ENCODE measurements at places on chromosomes 6 and 20.

GRCh38 chr20:4038047-4038459 is 22.7 kb upstream of the RNF24 start:
- DNase-seq: no peak

DNA sequence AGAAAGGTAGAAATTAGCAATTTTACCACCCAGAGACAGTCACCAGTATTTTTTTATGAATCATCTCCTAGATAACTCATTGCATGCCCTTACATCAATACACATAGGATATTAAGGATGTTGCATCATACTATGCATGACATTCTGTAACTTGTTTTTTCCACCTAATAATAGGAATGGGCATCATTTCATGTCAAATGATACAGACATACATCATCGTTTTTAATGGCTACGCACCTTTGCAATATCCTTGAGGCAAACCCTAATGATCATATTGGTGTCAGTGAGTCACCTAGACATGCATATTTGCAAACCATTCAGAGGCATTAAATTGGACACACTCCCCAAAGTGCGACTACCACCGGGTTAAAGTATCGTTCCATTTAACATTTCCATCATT is 309.7 kb upstream of the AGPAT4 start:
- DNase-seq: no peak

DNA sequence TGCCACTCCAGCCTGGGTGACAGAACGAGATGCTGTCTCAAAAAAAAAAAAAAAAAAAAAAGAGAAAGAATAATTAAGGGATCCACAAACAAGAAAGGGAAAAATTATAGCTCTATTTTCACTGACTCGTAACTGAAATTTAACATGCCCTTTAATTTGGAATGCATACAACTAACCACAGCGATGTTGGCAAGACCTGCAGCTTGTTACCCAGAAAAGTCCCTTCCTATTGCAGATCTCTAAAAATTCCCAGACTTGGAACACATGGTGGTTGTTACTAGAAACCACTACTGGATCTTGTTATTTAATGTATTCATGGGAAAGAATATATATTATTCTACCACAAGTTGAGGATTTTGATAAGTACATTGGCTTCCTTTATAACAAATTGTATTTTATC is 27.8 kb upstream of the SMIM28 start:
- DNase-seq: no peak

DNA sequence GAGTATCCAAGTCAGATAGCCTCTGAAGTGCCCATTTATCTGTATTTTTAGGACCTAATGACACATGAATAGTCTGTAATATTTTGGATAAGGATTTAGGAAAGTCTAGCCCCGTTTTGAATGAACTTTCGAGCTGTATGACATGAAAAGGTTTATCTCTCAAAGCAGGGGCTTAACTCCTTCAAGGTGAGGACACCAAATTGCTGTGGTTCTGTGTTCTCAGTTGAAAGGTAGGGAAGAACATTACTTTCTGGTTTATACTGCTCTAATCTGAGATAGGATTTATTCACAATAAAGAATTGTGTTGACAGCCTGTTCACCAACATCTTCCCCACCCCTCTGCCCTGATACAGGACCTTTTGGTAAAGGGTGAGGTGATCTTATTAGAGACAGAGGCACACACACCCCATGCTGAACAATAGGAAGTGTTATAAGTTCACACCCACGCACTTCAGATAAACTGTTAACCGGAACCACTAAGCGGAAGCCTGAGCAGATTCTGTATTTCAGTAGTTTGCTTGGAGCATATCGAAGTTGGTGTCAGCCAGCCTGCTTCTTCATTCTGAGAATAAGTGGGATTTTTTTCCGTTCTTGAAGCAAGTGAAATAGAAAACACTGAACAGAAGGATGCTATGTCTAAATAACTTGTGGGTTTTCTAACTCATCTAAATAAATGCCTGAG is 223.3 kb downstream of the TMEM242 start:
- DNase-seq: peak; percentile 65

DNA sequence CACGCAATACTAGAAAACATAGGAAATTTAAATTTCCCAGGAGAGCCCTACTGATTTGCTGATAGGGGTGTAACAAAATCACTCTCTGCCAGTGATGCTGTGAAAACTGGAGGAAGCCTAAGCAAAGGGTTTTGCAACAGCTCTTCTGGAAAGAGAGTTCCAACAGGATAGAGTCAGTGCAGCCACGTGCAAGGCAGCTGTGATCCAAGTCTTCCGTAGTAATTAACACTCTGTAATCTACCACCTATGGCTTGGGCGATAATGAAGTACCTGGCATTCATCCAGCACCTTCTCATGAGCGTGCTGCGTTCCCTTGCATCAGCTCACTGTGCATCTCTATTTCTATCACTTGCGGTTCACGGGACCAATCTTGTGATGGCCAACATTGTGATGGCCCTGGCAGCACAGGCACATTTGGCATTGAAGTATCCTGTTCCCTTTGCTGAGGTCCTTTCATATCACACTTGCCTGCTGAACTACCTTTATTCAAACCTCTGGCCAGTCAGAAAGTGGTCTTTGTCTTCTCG is 48.2 kb downstream of the IRF4 start:
- DNase-seq: no peak

DNA sequence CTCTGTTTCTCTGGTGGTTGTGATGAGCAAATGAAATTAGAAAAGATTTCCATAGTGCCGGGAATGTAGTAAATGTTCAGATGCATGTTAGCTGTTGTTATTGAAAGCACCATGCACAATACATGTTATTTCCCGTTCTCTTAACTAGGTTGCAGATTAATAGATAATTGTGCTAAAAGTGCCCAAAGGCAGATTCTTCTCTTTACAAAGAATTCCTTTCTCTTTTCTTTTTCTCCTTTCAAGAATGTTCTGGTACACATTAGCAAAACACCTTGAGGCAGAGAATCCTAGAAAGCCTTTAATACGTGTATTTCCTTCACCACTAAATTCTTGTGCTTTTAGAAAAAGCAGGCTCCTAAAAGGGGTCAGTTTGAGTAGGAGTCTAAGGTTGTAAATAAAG is 121.1 kb upstream of the ASF1A start:
- DNase-seq: no peak

- DNase-seq: no peak
Observed at GRCh38 chr6:155085582-155086257, 90.6 kb downstream of the TIAM2 start.

- DNase-seq: no peak
Observed at GRCh38 chr6:73509851-73510250, 11.0 kb downstream of the EEF1A1 start.

GRCh38 chr6:78611886-78612480 is 255.4 kb upstream of the IRAK1BP1 start:
- DNase-seq: peak; percentile 40

GRCh38 chr6:40511884-40512283 is 75.3 kb downstream of the LRFN2 start:
- DNase-seq: no peak

DNA sequence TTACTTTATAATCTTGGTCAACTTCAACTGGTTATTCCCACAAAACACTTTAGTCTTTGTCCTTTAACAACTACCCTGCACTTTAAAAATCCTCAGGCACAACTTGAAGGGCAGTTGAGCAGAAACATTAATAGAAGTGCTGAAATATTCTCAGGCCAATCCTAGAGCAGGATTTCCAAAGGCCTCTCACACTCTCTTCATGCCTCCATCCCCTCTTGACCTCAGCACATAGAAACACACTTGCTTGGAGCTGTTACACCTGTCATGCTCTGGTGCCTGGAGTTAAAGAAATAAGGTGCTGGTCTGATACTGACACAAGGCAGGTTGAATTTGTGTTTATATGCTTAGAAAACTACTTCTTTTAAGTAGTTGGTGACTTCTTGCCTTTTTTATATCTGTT is 618.8 kb upstream of the POU3F2 start:
- DNase-seq: no peak

DNA sequence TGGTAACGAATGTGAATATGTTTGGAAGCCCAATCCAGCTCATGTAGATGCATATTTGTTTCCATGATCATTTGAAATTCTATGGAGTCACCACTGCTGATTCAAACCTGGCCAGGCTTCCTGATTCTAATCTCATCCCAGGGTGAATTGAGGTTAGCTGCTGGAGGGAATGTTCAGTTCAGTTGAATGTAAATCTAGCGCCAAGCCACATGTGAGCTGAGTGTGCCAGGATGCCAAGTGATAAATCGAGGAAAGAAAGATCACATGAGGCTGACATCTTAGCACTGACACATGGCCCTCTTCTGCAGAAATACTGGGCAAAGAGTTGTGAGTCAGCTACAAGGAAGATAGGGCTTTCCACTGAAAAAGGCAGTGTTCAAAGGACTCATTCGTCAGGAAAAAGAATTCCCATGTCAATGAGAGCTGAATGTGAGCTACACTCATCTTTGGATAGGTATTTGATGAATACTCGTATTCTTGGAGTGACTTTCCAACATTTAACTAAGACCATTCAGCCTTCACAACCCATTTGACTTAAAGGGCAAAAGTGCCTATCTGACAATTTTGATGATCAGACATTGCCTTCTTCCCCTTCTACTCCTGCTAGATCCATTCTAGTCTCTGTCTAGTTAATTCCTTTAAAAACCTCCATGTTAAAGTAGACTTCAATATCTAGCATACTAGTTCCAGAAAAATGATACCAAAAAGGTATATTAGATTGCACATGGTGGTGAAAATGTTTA is 172.1 kb downstream of the MTFR2 start:
- peak; percentile 97 for DNase-seq

DNA sequence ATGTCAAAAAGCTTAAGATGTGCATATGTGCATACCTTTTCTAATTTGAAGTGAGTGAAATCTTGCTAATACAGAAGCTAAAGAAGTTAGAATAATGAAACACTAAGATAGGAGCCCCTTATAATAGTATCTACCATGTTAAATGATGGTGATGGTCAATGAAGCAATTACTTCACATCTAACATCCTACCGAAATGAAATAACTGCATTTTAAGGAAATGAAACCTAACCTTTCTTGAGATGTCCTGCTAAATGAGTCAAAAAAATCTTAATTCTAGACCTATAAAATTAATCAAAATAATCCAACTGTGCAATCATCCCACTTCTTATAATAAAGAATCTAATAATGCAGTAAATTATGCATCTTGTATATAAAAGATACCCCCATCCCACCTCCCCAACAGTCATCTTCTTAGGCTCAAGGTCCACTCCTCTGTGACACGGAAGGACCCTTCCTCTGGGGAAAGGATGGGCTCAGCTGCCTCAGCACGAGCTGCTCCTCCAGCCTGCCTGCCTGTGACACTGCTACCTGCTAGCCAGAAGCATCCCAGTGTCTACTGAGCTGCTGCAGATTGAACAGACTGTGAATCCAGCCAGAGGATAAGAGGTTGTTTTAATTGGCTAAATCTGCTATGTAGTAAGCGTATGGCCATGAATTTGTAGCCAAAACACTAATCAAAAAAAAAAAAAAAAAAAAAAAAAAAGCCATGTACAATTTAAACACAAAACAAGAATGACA is 129.6 kb upstream of the BEND3 start:
- DNase-seq: no peak

DNA sequence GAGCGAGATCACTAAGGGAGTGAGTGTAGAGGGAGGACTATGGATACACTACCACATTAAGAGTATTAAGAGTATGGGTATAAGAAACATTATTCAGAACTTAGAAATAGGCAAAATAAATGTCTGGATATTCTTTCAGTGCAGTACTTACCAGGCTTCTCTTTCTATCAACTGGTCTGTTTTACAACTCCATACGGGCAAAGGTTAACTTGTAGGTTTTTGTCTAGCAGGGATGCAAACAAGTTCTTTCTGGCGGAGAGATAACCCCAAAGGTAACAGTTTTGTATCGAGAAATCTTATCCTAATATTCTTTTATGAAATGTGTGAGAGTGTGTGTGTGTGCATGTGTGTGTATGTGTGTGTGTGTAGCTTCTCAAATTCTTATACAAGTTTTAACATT is 186.2 kb downstream of the ARHGAP18 start:
- no peak for DNase-seq

GRCh38 chr20:444862-445426 is 17.4 kb downstream of the TBC1D20 start:
- peak; percentile 42 for DNase-seq

GRCh38 chr6:164419099-164419498 is 890.3 kb downstream of the C6orf118 start:
- peak; percentile 49 for DNase-seq

DNA sequence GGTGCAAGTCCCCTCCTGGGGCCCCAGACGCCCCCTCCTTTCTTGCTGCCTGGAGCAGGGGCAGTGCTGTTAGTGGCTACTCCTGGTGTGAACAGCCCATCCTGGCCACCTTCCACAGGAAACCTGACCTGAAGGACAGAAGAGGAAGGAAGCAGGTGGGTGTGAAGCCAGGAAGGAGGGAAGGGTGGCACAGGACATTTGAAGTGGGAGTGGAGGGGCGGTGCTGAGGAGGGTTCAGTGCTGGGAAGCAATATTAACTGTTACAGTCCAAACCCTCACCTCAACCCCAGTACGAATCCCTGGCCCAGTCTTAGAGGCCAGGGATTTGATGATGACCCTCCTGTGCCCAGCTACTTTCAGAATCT is 766 bp downstream of the PRICKLE4 start:
- DNase-seq: no peak

DNA sequence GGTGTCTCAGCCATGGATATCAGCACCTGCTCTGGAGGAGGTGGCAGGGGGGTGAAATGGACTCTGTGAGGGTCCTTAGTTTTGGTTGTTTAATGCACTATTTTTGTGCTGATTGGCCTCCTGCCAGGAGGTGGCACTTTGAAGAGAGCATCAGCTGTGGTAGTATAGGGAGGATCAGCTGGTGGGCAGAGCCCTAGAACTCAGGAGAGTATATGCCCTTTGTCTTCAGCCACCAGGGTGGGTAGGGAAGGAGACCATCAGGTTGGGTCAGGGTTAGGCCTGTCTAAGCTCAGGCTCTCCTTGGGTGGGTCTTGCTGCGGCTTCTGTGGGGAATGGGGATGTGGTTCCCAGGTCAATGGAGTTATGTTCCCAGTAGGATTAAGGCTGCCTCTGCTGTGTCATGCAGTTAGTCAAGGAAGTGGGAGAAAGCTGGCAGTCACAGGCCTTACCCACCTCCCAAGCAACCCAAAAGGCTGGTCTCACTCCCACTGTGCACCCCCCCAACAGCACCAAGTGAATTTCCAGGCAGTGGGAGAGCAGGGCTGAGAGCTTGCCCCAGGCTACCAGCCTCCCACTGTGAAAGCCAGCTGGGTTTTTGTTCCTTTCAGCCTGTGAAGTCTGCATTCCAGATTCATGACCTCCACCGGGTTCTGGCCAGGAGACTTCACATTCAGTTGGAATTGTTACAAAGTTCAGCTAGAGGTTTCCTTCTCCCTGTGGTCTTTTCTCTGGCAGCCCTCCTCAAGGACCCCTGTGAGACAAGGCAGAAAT is 5.7 kb upstream of the OSTM1 start:
- DNase-seq: no peak

- no peak for DNase-seq
Observed at GRCh38 chr6:169841251-169841650, 89.8 kb downstream of the ERMARD start.

Measured in endothelial cell of umbilical vein (primary cell).